Stimulated activated CD8-positive, alpha-beta memory T cell treated with anti-CD3 and anti-CD28 coated beads, Interleukin-12 subunit alpha, Interleukin-12 subunit beta, amount 100 ng/mL, for 4 hours (primary cell): ENCODE measurements at places on chromosomes 3 and 15.

- no peak for DNase-seq
Observed at GRCh38 chr3:114893361-114893760, 253.7 kb downstream of the ZBTB20 start.

DNA sequence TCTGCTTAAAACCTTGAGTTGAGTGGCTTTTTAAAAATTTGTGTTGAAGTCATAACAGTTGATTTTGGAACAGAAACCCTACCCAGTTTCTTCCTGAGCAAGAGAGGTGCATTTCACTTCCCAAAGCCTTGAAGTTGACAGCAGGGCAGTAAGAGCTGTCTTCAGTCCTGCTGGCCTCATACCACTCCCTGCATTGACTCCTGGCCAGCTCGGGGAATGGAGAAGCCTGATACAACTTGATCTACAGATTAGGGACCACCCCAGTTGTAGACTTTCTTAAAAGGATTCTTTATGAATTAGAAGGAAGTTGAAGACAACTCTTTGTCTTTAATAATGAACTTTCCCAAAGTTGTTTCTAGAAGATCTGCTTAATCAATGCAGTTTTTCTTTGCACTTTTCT is 90.6 kb upstream of the FLNB start:
- DNase-seq: no peak

DNA sequence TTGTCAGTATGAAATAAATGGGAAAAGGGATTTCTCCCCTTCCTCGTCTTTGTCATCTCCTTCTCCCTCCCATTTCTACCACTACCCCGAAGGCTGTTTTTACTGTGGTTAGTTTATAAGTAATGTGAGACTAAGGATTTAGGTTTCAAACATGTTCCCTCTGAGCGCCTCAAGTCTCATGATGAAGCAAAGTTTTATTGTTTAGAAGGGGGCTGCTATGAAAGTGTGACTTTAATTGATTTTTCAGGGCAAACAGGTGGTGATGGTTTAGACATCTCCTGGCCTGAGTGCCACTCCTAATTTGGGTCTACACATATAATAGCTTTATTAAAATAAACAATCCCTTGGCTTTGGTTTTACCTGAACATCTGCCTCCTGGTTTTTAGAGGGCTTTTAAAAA is 185.5 kb downstream of the MCTP2 start:
- no peak for DNase-seq

- DNase-seq: no peak
Observed at GRCh38 chr3:119161240-119161639, 12.2 kb upstream of the UPK1B start.

GRCh38 chr3:71591101-71591500 is 7.6 kb upstream of the FOXP1 start:
- no peak for DNase-seq

DNA sequence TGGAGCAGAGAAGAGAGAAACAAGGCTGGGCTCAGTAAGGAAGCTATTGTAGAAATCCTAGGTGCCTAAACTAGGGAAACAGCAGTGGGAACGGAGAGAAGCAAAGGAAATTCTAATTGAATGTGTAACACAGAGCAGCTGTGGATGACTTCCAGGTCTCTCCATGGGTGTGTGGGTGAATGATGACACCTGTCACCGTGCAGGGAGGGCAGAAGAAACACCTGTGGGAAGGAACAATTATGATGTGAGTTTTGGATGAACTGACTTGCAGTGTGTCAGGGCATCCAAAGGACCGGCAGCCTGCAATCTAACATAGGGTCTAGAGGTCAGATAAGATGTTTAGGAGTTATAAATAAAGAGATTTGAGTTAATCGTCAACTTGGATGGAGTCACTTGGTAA is 144.2 kb downstream of the RYR3 start:
- no peak for DNase-seq
